ENCODE measurements at places on chromosomes 7 and 10. TPM values are rescaled to one million over a fixed set of nuclear protein-coding genes. Genes with fewer than 3 reads are reported as not detected.

SLC4A2 gene
- total RNA-seq, result 39.4 TPM

NAT16 gene
- not detected for total RNA-seq

OR2A42 gene
- not detected for total RNA-seq

CALHM3 gene
- not detected for total RNA-seq

MSMB gene
- not detected for total RNA-seq

GPR141 gene
- not detected for total RNA-seq

SSC4D gene
- 0.22 TPM for total RNA-seq

PPP1R17 gene
- not detected for total RNA-seq

TUBB8 gene
- total RNA-seq, result not detected

TMEM176B gene
- total RNA-seq, result not detected

NAMPT gene
- 172 TPM for total RNA-seq

TMEM176A gene
- not detected for total RNA-seq

GNG11 gene
- 479 TPM for total RNA-seq

TEX36 gene
- not detected for total RNA-seq

ENTPD7 gene
- total RNA-seq, result 14.4 TPM

FEZF1 gene
- not detected for total RNA-seq

WNT2 gene
- not detected for total RNA-seq

SH2D4B gene
- total RNA-seq, result not detected

CCDC3 gene
- under 0.01 TPM for total RNA-seq

FAM221A gene
- 8.1 TPM for total RNA-seq

ACTL6B gene
- total RNA-seq, result not detected

Data from lung microvascular endothelial cell (primary cell).